ENCODE measurements at places on chromosomes 1 and 21. TPM values are rescaled to one million over a fixed set of nuclear protein-coding genes. Genes with fewer than 3 reads are reported as not detected.
A peak's percentile ranks its signal among the peaks of the same experiment; 100 is the strongest.

DNA sequence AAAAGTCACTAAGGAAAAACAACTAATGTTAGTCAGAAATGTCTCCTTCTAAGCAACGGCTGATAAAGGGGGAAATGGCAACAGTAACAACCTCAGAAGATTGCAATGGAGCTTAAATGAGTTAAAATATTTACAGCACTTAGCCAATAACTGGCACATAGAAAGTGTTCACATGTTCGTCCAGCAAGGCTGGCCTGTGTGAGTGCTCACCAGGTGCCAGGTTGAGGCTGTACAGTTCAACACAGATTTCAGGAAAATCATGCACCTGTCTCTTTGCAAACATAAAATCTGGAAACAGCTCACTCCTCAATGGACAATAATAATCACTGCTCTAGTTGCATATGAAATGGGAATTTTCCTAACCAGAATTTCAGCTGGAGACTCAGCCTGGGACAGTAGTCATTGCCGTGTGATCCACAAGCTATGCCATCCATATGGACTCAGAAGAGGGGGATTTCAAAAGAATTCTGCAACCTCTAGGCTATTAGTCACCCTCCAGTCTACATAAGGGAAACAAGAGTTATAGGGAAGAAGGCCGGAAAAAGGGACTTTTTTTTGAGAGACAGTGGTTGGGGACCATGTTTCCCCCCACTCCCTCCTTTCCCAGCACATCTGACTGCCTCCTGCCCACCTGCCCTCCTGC lies 68.6 kb downstream of the SYDE2 start:
- DNase-seq, result no peak

The SLC66A1 gene
- 15.3 TPM for polyA plus RNA-seq

- DNase-seq, result no peak
These were observed 52.9 kb upstream of the ATP2B4 start for GRCh38 chr1:203573730-203574129.

- peak; percentile 51 for DNase-seq
These were observed 72.6 kb upstream of the TARDBP start for GRCh38 chr1:10939654-10940450.

DNA sequence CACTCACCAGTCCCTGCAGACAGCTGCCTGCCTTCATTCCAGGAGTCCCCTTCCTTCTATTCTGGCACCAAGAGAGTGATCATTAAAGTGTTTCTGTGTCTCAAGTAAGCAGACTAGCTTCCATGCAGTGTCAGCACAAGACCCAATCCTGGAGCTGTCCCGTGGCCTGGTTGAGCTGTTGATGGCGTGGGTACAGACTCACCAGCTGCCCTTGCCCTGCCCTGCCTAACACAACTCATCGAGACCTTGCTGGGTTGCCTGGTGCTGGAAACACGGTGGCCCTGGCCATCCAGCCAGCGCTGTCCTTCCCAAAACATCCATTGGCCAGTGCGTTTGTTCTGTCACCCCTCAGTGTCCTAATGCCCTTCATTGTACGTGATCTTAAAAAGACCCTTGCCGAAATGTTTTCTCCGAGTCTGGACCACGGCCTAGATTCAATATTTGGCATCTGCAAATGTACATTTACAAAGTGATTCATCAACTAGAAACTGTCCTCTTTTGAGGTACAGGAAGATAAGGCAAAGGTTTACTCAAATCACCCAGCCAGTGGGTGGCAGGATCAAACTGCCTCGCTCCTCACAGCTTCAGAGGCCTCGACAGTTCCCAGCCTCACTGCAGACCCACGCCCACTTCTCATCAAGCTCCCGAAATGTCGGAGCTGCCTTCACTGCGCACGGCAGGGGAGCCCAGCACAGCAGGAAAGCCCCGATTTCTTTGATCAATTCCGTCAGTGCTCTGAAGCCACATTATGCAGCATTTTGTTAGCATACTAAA lies 494.2 kb downstream of the KIF26B start:
- no peak for DNase-seq

- DNase-seq, result peak; percentile 17
These were observed 1.4 kb upstream of the SPATA1 start for GRCh38 chr1:84504580-84505492.

DNA sequence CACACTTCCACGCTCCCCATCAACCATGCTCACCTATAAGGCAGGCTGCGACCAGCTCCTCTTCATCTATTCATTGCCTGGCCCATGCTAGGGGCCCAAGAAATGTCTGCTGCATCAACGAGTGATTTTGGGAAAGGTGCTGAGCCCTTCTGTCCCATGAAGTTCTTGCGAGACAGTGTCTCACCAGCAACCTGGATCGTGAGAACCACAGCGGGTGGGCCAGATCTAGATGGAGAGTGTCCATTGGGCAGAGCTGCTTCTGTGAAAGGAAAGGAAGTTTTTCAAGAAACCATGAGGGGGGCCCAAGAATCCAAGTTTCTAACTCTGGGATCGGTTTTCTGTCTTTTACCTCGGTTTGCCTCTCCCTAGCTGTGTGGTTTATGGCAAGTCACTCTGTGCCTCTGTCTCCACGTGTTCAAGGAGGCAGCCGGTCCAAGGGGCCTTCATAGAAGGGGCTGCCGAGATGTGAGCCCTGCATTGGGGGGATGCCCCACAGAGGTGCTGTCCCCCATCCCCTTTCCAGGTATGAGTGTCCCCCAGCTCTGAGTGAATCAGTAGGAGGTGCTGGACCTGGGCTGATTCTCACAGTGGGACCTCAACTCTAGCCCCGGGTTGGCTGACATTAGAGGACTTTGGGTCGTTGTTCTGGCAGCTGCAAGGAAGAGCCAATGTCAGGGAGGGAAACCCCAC lies 8.3 kb upstream of the PADI1 start:
- DNase-seq, result no peak

- DNase-seq, result no peak
These were observed 278.0 kb downstream of the RGS7 start for GRCh38 chr1:241079047-241079446.

The RGS13 gene
- not detected for polyA plus RNA-seq

DNA sequence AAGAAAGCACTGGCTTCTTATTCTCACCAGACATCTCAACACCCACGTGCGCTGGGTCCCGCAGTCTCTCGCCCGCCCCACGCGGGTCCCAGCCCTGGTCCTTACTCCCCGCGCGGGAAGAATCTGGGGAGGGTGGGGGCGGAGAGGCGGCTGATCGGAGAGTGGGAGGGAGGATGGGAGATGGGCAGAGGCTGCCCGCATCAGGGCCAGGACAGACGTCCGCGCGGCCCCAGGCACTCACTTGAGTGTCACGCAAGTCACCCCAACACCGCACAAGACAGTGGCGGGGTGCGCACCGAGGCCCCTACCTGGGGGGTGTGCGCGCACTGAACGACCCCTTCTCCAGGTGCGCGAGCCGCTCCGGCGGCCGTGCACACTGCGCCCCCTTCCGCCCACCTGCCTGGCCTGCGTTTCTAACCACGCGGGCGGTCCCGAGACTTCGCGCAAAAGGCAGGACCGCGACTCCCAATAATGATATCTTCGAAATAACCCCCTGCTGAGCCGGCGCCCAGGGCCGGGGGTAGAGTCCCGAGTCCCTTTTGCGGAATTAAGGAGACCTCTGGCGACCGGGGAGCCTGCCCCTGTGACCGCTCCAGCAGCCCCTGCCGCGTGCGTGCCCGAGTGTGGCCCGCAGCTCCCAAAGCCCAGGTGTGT lies 6.0 kb upstream of the SIM2 start:
- no peak for DNase-seq

The FOXO6 gene
- 2.3 TPM for polyA plus RNA-seq

GRCh38 chr1:110118636-110119396 lies 6.6 kb downstream of the UBL4B start:
- no peak for DNase-seq

The REG4 gene
- 0.85 TPM for polyA plus RNA-seq

DNA sequence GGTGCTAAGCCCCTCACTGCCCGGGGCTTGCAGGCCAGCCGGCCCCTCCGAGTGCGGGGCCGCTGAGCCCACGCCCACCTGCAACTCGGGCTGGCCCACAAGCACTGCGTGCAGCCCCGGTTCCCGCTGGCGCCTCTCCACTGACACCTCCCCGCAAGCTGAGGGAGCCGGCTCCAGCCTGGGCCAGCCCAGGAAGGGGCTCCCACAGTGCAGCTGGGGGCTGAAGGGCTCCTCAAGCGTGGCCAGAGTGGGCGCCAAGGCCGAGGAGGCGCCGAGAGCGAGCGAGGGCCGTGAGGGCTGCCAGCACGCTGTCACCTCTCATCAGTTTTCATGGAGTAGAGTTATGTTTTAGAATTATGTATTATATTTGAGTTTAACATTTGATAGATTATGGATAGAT lies 176.5 kb upstream of the FAM78B start:
- DNase-seq, result no peak

The WNT2B gene
- 3.3 TPM for polyA plus RNA-seq

GRCh38 chr1:40267767-40268187 lies 9.7 kb downstream of the ZMPSTE24 start:
- DNase-seq, result no peak

GRCh38 chr1:240094041-240094722 lies 2.5 kb downstream of the FMN2 start:
- DNase-seq, result no peak

DNA sequence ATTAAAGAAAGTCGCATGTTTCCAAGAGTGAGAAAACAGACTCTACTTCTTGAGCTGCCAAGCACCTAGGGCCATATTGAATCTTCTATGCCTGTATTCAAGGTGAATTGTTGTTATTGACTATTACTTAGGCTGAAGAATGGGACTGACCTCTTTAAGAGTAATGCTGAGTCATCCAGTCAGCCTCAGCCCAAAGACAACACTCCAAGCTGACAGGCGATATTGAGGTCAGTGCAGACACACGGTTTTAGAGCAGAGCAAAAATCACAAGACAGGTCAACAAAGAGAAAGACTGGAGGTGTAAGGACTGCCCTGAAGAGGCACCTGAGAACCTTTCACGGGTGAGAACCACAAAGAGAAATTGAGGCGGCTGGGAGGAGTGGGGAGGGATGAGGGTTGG lies 146.9 kb downstream of the MIS18A start:
- no peak for DNase-seq

The BCL2L15 gene
- 0.88 TPM for polyA plus RNA-seq

GRCh38 chr1:110976089-110976488 lies 12.4 kb upstream of the LRIF1 start:
- DNase-seq, result no peak

The KCNE2 gene
- polyA plus RNA-seq, result 1.2 TPM

DNA sequence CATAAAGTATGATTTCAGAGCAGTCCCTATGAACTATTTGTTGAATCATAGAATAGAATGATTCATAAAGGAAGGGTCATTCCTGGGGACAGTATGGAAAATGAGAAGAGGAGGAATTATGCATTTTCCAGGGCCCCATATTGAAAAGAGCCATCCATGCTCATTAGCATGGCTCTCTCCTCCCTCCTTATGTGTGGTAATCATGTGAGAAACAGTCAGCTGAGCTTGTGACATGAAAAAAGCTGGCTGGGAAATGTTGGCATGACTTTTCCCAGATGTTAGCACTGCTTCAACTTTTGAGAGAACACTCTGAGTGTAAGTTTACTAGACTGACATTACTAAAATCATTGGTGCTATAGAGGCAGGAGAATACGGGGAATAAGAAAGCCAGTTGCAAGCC lies 16.1 kb downstream of the TRIM67 start:
- no peak for DNase-seq

- DNase-seq, result no peak
These were observed 47.3 kb upstream of the BCL10 start for GRCh38 chr1:85323770-85324169.

The CDC73 gene
- 45.0 TPM for polyA plus RNA-seq

GRCh38 chr1:48080331-48081255 lies 83.4 kb upstream of the TRABD2B start:
- no peak for DNase-seq

GRCh38 chr1:153626477-153626903 lies 815 bp downstream of the S100A13 start:
- no peak for DNase-seq

DNA sequence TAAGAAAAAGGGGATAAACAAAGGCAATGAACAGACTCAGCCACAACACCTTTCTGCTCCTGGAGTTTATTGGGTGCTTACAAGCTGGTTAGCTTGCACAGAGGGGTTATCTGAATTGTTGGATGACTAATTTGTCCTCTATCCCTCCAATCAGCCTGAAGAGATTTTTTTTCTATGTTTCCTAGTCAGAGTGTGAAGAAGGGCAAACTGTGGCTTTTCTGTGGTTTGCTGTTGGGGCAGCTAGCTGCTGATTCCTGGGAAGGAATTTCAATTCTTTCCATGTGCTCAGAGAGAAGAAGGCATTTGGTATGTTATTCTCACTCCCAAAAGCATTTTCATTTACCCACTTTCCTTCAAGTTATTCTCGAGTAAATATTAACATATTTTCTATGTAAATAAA lies 48.6 kb downstream of the PCP4 start:
- no peak for DNase-seq

DNA sequence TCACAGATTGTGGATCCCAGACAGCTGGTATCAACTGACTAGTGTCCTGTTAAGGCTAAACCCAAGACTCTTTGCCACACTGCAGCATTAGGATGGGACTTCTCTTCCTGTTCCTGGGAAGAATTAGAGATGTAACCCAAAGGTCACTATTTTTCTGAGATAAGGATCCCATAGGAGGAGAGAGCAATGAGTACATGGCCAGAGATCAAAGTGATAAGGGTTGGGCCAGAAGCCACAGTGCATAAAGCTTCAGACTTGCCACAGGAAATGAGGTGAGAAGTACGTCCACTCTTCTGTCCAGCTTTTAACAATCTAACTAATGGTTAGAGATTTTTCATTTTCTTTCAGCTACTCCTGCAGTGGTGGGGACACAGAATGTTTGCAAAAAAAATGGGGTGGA lies at the start of gene HSD3B1:
Gene HSD3B1 (plus strand): TSS at position 270 of the 400 bp plus-strand sequence. CDS start 267 bp downstream, outside the sequence.
- DNase-seq, result no peak

DNA sequence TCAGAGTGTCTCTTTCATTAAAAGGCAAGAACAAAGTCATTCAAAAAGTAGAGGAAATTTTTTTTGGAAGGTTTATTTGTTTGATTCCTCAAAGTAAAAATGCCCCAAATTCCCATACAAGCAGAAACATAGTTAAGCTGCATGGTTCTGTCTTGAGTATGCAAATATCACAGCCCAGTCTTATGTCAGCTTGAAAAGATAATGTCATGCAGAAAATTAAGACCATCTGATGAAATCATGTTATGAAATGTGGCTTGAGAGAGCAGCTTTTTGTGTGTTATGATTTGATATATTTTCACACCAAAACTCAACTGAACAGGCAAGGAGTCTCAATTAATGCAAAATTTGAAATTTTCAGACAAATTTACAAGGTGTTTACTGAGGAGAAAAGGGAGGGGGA lies 411.0 kb downstream of the LMO4 start:
- no peak for DNase-seq

DNA sequence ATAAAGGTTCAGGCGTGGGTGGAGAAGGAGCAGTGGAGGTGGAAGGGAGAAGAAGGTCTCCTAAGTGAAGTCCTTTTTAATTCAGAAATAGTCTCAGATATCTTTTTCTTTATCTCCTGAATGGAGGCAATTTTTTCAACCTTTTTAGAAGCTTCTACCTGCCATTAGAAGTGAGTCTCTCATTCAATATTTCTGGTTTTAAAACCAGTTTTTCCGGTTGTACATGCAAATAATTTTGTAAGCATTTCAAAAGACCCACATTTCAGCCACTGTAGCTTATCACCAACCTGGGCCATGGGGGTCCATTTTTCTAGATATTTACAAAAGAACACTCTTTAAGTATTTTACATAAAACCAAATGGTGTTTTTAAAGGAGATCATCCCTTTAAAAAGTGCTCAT lies 1280.2 kb downstream of the NCAM2 start:
- no peak for DNase-seq

The LCA5L gene
- polyA plus RNA-seq, result 3.5 TPM

All from renal pelvis (tissue), 12 donors.